Esophagus muscularis mucosa (tissue), 4 donors: ENCODE measurements at places on chromosomes 11 and 22. TPM values are rescaled to one million over a fixed set of nuclear protein-coding genes. Genes with fewer than 3 reads are reported as not detected.

Gene HSPB2
- total RNA-seq = 3.5 TPM

DNA sequence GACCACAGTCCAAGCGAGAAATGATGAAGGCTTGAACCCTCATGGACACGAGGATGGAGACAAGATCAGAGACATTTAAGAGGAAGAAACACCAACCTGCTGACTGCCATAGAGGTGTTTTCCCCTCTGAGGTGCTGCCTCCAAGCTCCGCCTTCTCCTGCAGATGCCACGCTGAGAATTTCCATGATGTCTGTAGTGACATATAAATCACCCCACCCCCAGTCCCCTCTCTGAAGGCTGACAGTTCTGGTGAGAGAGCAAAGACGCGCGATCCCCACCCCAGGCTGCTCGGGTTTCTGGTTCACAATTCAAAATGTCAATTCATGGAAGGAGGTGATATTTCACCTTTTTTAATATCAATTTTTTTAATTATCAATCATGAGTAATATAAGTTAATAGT lies 28.2 kb downstream of the LRRC32 start:
- DNase-seq = no peak

DNA sequence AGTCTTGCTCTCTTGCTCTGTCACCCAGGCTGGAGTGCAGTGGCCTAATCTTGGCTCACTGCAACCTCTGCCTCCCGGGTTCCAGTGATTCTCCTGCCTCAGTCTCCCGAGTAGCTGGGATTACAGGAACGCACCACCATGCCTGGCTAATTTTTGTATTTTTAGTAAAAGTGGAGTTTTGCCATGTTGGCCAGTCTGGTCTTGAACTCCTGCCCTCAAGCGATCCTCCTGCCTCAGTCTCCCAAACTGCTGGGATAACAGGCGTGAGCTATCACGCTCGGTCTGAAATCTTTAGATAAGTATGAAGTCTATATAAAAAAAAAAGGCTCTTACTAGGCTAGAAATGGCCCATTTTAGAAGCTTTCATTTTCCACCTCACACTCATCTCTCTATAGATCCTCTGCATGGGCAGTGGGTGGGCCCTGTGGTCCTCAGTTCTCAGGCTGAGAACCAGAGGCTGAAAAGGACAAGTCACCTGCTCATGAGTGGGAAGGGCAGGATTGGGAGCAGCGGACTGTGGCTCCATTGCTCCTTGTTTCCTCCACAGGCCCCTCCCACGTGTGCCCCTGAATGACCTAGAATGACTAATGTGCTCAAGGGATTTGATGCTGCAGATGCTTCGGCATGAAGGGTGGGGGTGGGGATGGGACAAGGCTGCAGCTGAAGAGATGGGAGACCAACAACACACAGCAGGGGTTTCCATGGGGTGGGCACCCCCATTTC lies 19.8 kb upstream of the PRAME start:
- DNase-seq = no peak

Gene CTTN
- total RNA-seq = 133 TPM

DNA sequence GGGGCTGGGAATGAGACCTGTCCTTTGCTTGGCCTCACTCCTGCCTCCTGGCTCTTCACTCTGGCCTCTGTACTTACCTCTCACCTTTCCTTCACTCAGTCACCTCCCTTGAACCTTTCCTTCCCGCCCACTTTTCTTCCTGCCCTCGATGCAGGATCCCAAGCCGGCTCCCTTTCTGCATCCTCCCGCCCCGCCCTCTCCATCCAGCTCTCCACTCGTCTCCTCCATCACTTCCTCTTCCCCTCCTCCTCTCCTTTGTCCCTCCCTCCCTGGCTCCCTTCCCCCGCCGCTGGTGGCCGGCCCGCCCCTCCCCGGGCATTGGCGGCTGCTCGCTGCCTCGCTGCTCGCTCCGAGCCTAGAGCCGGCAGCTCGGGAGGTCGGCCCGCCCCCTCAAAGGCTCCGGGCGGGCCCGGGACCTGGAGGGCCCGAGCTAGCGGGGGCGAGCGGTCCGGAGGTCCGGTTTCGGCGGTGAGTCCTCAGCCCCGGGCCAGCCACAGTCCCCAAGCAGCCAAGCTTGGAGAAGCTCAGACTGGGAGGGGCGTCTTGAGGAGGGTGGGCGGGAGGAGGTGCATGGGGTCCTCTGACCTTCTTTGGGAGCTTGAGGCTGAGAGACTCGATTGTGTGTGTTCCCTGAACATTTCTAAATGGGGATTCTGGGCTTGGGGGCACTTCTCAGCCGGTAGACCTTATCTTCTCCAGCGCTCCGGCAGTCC lies 13.8 kb downstream of the PHLDB1 start:
- DNase-seq = peak; percentile 96

- no peak for DNase-seq
These were observed 19.4 kb downstream of the APLP2 start for GRCh38 chr11:130088919-130089673.

Gene CLMP
- 169 TPM for total RNA-seq

Gene FGF4
- total RNA-seq = not detected

- no peak for DNase-seq
These were observed 109.6 kb downstream of the USP35 start for GRCh38 chr11:78298291-78298771.

Gene DRD2
- not detected for total RNA-seq

GRCh38 chr11:22163394-22163797 lies 29.5 kb upstream of the ANO5 start:
- DNase-seq = no peak

- no peak for DNase-seq
These were observed at the start of gene GSTT4 for GRCh38 chr22:24005201-24005600. Gene GSTT4 (minus strand): TSS chr22:24005453. CDS start chr22:24005356, 97 bp downstream.

- DNase-seq = no peak
These were observed 20.8 kb downstream of the TOB2 start for GRCh38 chr22:41425660-41426365.

GRCh38 chr11:70400643-70401042 lies 2.3 kb downstream of the CTTN start:
- DNase-seq = no peak

GRCh38 chr11:128323381-128323780 lies 264.0 kb downstream of the ETS1 start:
- DNase-seq = peak; percentile 57

GRCh38 chr11:11078344-11079086 lies 220.7 kb upstream of the ZBED5 start:
- no peak for DNase-seq

- no peak for DNase-seq
These were observed 39.7 kb downstream of the RRP8 start for GRCh38 chr11:6563667-6564066.

DNA sequence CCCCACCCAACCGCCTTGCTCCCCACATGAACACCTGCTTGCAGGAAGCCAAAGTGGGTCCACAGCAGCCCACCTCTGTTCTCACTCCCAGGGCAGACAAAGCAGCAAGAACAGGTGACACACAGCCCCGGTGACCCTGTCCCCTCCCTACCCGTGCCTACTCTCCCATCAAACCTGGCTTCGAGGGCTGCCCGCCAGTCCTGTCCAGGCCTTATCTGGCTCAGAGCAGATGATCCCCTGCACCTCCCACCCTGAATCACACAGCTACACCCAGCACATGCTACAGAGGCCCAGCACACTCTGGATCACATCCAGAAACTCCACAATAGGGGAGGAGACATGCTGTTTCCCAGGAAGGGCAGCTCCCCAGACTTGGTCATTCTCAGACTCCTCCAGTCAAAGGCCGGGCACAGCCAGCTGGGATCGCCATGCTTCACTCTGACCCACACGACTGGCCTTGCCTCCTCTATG lies 6.2 kb upstream of the RGL4 start:
- DNase-seq = no peak

- DNase-seq = peak; percentile 85
These were observed 40.8 kb downstream of the SLC5A1 start for GRCh38 chr22:32083814-32084213.

- DNase-seq = no peak
These were observed 57.2 kb upstream of the ARHGAP32 start for GRCh38 chr11:129249351-129249750.

GRCh38 chr11:121536126-121536525 lies 83.4 kb upstream of the SORL1-AS1 start:
- DNase-seq = no peak

DNA sequence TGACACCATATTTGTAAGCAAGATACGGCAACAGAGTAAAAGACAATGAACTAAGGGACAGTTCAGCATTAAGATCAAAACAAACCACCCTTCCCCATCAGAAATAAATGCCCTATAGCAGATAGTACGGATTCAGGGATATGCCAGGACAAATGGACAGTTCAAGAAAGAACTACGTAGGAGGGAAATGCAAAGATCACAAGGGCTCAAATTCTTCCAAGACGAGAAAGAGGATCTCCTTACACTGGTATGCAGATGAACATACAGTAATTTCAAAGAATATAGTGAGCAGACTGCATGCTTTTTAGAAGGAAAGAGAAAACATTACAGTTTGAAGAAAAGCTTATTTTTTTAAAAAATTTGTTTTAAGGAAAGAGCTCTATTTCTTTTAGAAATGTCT lies 124.7 kb upstream of the APOA1 start:
- no peak for DNase-seq

- peak; percentile 77 for DNase-seq
These were observed 72.7 kb downstream of the IGLL5 start for GRCh38 chr22:22960307-22960706.

DNA sequence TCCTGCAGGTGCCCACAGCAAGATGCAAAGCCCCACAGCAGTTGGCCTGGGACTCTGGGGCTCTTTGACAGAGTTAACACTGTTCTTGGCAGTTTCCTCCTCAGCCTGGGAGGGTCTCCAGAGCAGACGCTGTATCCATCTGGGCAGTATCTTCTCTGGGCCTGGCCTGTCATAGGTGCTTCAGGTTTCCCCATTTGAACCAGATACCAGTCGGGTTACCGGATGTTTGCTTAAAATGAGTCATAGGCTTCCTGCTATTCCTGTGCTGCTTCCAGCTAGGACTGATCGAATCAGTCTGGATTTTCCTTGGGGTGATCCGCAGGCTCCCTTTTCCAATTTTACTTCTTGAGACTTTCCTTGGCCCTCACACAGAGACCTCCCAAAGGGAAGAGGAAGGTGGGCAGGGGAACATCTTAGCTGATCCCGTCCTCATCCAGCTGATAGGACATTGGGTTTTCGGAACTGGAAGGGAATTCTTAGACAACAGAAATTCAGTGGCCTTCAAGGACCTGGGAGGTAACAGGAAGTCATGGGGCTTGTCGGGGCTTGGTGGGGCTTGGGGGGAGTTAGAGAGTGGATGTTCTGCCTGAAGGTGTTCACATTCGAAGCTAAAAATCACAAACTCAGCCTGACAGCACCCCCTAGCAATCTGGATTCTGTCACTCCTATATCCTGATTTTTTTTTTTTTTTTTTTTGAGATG lies 2.4 kb upstream of the RANGAP1 start:
- DNase-seq = no peak

DNA sequence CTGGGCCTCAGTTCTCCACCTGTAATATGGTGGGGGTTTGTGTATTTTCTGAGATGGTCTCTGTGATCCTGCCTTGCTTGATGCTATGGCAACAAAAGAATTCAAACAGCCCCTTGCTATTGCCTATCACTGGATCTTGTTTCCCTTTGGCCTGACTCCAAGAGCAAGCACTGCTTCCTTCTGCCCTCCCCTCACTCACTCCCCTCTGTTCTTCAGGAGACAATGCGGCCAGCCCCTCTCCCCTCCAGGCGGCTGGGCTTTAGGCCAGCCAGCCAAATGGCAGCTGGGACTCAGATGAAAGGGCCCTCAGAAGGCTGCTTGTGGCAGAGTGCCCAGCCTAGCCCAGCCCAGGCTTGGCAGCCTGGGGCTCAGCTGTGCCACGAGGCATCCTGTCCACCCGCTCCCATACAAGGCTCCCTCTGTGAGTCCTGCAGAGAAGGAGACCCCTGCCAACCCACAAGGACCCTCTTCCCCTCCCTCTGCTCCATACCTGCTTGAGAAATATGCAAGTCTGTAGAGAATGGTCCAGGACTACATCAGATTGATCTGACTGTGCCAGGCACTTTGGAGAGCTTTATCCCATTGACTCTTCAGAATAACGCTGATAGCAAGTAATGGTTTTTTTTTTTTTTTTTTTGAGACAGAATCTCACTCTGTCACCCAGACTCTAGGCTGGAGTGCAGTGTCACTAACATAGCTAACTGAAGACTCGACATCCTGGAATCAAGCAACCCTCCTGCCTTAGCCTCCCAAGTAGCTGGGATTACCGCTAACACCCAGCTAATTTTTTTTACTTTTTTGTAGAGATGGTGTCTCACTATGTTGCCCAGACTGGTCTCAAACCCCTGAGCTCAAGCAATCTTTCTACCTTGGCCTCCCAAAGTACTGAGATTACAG lies 7.6 kb upstream of the KCTD14 start:
- DNase-seq = no peak

- no peak for DNase-seq
These were observed 8.3 kb downstream of the SF3A1 start for GRCh38 chr22:30348404-30348803.

GRCh38 chr11:104091281-104092096 lies 55.0 kb downstream of the DDI1 start:
- DNase-seq = no peak

Gene GAS2L1
- 29.1 TPM for total RNA-seq

GRCh38 chr22:44393066-44393465 lies 80.3 kb upstream of the SHISAL1 start:
- no peak for DNase-seq

DNA sequence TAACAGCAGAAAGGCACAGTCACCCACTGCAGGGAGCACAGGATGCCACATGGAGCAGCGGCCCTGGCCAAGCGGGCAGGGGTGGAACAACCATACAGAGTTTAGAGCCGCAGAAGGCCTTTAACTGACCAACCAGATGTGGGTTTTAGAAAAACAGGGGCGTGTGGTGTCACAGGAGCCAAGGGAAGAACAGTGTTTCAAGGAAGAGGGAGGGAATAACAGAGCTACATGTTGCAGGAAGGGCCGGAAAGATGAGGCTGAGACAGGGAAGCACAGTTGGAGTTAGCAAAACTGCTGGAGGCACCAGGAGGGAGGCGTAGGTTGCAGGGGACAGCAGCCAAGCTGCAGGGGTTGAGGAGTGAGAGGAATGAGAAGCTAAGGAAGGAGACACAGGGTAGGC lies 7.8 kb upstream of the NAA40 start:
- no peak for DNase-seq

- no peak for DNase-seq
These were observed 10.3 kb downstream of the TOP3B start for GRCh38 chr22:21972293-21972779.

DNA sequence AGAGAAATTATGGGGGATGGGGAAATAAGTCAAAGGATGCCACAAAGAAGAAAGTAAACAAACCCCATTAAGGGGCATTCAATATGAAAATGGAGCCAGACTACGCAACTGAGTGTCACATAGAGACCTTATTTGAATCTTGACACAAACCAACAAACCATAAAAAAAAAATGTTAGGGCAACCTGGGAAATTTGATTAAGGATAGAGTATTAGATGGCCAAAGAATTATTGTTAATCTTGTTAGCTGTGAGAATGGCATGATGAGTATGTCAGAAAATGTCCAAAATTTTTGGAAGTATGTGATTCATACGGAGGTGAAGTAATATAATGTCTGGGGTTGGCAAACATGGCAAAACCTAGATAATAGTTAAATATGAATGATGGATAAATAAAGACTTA lies 322.1 kb upstream of the MPPED2 start:
- no peak for DNase-seq

DNA sequence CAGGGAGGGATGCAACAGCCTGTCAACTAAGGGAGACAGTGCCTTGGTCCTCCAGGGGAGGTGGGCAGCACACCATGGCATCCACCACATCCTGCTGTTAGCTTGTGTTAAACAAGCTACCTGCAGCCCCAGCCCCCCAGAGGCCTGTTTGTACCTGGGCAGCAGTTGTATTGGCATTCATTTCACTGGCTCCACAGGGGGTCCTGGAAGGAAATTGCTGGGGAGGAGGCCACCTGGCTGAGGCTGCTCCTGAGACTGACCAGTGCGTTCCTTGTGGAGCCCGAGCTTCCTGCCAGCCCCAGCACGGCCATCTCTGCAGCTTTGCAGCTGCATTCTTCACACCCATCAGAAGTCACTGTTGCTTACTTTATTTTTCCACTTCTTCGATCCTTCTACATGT lies 479.9 kb downstream of the INSC start:
- no peak for DNase-seq
